ENCODE measurements at places on chromosomes 5 and 9. TPM values are rescaled to one million over a fixed set of nuclear protein-coding genes. Genes with fewer than 3 reads are reported as not detected.

Gene IL3
- total RNA-seq = not detected

Gene MCCC2
- total RNA-seq = 41.5 TPM

Gene LCN10
- 3.5 TPM for total RNA-seq

Gene ZNF454
- total RNA-seq = 4.6 TPM

Gene HINT1
- total RNA-seq = 176 TPM

Gene FOXD4L4
- total RNA-seq = not detected

Gene ZDHHC11
- 5.7 TPM for total RNA-seq

Gene TLR4
- 89.1 TPM for total RNA-seq

Gene AHRR
- 2.2 TPM for total RNA-seq

Gene MEGF10
- total RNA-seq = 0.13 TPM

Gene BARHL1
- not detected for total RNA-seq

Gene ADAMTS19
- 0.19 TPM for total RNA-seq

Gene DOCK8
- total RNA-seq = 18.1 TPM

Gene OTULINL
- 11.0 TPM for total RNA-seq

Gene DIRAS2
- total RNA-seq = not detected

Gene DBH
- not detected for total RNA-seq

Gene SYK
- total RNA-seq = 12.4 TPM

Gene C9orf153
- total RNA-seq = 1.2 TPM

Gene LHX3
- total RNA-seq = not detected

Gene ROPN1L
- total RNA-seq = 1.4 TPM

Gene IFNB1
- not detected for total RNA-seq

Gene TMEM252
- not detected for total RNA-seq

Gene BNC2
- 23.7 TPM for total RNA-seq

Gene PIP5K1B
- total RNA-seq = 3.3 TPM

Gene RLN1
- not detected for total RNA-seq

Gene PPP3R2
- not detected for total RNA-seq

Gene IL7R
- 23.6 TPM for total RNA-seq

Gene GADD45G
- 5.1 TPM for total RNA-seq

Gene CDH18
- total RNA-seq = not detected

Gene SPACA9
- 3.5 TPM for total RNA-seq

Gene BTNL8
- total RNA-seq = 1.3 TPM

Gene HK3
- 61.6 TPM for total RNA-seq

Gene SMIM32
- total RNA-seq = not detected

Gene HBEGF
- 55.7 TPM for total RNA-seq

Gene BRD8
- 31.5 TPM for total RNA-seq
